CD4-positive, alpha-beta T cell treated with Interleukin-6 for 4 hours (primary cell): ENCODE measurements at places on chromosomes 2 and 18.

DNA sequence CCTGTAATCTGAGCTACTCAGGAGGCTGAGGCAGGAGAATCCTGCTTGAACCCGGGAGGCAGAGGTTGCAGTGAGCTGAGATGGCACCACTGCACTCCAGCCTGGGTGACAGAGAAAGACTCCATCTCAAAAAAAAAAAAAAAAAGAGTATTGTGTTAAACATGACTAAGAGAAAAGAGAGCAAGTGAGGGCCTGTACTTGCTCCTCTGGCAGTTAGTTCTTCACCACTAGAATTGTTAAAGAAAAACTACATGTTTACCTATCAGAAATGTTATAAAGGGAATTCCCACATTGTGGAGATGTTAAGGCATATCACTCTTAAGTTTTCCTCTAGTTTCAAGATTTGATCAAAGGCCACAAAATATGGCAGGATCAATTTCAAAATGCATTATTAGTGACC lies 75.4 kb upstream of the LRATD1 start:
- no peak for DNase-seq

DNA sequence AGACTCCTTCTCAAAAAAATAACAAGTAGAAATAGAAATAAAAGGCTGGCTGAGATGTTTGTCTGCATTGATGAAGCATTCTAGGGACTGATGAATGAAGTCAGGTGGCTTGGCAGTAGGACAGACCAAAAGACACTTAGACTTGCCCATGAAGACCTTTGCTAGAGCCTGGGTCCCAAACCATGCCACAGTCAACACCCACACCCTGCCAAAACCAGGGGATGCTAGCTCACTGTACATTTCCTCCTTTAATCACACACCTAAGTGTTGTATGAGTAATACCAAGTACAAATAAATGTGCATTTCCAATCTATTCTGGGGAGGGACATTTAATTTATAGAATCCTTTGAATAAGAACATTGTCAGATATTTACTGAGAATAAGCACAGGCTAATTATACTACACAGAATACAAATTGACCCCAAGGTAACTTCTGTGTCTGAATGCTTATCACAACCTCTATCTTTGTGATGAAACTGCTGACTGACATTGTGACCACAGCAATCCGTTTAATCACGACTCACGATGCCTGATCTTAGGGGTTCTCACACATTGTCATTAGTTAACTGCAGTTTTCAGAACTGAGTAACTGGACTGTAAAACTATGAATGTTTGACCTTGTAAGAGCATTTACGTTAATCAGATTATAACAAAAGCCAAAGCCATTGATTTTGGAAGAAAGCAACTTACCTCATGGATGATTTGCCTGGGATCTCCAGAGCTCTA lies 10.5 kb upstream of the NOL10 start:
- no peak for DNase-seq

- DNase-seq = no peak
These were observed 462.1 kb upstream of the ID2 start for GRCh38 chr2:8219631-8220355.

GRCh38 chr2:31784868-31785267 lies 204.1 kb upstream of the SRD5A2 start:
- no peak for DNase-seq

- DNase-seq = no peak
These were observed 20.3 kb downstream of the TUBB6 start for GRCh38 chr18:12328179-12328823.

DNA sequence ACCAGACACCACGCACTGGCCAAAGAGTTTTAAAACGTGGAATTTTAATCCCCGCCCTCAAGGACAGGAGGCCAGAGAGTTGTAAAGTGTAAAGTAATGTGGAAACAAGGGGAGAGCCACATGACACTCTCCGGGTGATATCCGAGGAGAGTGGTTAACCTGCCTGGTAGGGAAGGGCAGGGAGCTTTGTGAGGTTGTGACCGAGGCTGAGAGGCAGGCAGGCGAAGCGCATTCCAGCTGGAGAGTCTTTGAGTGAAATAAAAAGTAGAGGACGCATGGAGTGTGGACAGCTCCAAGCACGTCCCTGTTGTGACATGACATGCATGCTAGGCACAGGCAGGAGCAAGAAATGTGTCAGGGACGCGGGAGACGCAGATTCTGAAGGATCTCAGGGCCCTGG lies 539.5 kb downstream of the RNF144A start:
- no peak for DNase-seq

DNA sequence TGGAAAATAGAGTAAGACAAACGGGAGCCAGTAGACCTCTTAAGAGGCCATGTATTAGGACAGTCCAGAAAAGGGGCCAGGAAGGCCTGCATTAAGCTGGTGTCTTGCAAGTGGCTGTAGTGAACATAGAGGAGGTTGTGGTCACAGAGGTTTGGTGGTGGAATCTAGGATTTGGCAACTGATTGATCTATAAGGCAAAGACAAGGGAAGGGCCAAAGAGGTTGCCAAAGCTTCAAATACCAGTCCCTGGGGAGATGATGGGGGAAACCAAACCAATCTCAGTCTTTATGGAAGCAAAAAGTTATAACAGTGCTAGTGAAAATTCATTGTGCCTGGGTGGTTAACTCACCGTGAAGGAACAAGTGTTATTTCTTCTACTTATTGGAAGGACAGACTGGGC lies 28.7 kb upstream of the RTN4 start:
- no peak for DNase-seq

DNA sequence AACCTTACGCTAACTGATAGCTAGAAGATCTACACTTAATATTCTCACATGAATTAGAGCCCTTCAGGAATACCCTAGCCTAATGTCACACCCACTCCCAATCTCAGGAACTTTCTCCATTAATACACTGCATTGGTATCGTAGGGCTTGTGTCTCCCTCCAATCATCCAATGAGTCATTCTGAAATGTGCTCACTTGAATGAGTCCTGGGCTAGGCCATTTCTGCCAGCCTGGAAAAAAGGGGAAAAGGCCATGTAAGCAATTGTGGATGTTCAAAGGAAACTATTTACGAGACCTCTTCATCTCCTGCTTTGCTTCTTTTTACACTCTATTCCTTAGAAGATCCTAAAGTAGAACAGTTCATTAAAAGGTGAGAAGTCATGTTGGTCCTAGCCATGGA lies 18.8 kb downstream of the ZEB2 start:
- no peak for DNase-seq

DNA sequence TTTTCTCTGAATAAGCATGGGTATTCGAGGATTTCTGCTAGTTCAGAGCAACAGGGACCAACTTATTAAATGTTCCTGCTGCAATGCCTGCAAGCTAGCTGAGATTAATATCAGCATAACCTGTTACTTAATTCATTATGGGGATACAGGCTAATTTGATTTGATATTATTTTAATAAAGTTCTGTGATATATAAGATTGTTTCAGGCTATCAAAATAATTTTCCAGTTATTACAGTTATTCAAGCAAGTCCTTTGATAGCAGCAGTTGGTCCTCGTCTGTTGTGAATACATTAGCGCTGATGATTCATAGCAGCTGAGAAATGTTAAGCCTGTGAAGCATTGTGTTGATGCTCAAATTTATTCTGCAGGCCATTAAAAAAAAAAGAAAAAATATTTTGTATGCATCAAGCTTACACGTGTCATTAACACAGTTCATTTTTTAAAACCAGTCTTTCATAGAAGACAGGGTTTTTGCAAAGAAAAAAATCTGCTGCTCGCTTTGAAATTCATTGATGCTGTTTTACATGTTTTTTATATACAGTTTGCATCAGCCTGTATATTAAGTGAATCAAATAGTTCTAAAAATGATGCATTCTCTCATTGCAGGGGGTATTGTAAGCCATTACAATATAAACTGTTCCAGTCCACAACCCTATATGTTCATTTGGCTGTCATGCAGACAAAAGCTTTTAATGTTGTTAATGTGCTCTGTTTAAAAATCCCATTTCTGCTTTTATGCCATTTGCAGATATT lies 482.5 kb downstream of the BCL11A start:
- DNase-seq = no peak

DNA sequence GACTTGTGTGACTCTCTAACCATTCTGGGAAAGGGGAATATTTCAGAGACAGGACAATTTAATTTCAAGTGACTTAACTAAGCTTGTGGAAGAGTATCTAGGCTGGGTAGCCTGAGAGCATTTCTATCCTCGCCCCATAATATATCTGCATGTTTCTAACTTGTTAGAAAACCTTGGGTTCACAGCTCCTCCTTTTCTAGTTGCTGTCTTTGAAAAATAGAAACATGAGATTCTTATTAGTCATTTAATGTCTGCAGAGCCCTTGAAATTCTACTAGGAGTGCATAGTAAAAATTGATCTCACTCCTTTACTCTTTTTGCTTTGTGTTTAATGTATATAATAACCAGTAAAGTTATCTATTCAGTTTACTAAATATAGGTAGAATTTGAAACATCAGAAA lies 22.4 kb downstream of the CTLA4 start:
- DNase-seq = no peak

- no peak for DNase-seq
These were observed 838.8 kb downstream of the SLC4A3 start for GRCh38 chr2:220466251-220466691.

GRCh38 chr2:10072656-10073480 lies 7.3 kb downstream of the CYS1 start:
- peak; percentile 81 for DNase-seq

- DNase-seq = no peak
These were observed 222.4 kb downstream of the SRBD1 start for GRCh38 chr2:45388541-45389100.

DNA sequence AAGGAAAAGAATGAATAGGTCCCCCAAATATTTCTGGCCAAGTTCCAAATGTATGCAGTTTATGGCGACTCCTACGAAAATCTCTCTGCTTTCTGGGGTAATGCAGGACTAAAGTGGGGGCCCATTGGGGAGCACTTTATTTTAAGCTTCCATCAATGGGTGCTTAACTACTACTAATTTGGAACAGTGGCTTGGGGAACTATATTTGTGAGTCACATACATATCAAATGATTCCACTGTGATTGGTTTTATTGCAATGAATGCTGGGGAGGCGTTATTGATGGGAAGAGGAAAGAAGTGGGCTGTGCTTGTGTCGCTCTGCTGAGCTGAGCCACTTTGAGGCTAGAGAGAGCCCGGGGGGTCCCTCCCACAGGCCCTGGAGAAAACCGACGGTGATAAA lies 560.4 kb upstream of the SALL3 start:
- DNase-seq = no peak

GRCh38 chr18:45009756-45010155 lies 329.1 kb downstream of the SETBP1 start:
- DNase-seq = no peak

DNA sequence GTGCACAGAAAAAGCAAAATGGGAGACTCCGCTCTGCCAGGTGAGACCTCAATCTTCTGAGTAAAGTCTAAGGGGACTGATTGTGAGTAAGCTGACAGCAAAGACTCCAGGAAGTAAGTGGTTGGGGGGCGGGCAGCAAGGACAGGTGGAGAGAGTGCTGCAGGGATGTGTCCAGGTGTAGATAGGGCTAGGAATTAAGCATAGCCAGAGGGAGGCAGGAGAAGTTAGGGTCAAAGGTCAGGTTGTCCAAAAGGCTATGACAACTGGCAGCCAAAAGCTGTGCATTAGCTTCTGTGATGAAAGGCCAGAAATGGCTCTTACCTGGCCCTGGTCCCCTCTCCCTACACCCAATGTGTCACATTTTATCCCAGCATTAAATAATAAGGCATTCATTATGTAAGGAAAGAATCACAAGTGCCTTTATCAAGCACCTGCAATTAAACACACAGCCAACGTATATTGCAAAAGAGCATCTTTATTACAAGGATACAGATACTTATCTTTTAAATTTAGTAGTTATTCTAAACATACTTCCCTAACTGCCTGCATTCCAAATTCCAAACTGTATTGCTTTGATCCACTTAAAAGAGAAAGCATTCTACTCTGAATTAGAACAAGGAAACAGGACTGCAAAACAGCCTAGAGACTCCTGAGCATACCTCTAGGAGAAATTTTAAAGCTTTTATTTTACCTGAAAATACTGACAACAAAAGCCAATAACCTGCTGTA lies 247.9 kb downstream of the IRS1 start:
- DNase-seq = no peak

GRCh38 chr2:51844596-51844995 lies 812.7 kb upstream of the NRXN1 start:
- DNase-seq = no peak

GRCh38 chr2:158904627-158905177 lies 63.7 kb upstream of the TANC1 start:
- DNase-seq = no peak

GRCh38 chr2:162656516-162656915 lies 182.1 kb downstream of the KCNH7 start:
- DNase-seq = no peak

DNA sequence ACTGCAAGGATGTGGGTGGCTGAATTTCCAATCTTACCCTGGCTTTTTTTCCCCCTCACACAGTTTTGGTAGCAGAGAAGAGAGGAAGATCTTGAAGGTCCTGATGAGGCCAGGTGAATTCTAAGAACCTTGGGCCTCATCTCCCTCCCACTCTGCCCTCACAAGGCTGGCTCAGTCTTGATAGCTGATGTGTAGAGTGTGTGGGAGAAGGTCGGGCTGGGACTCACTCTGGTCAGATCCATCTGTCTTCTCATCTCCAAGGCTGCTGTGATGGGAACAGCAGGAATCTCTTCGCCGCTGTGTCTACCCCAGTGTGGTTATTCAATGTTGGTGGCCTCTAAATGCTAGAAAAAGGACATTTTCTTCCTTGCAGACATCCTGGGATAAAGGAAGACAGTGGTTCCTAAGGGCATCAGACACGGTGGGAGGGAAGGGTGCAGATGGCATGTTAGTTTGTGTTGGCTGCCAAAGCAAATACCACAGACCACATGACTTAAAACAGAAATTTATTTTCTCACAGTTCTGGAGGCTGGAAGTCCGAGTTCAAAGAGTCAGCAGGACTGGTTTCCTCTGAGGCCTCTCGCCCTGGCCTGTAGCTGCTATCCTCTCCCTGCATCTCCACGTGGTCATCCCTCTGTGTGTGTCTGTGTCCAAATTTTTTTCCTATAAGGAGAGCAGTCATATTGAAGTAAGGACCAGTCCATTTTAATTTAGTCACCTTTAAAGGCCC lies 37.6 kb upstream of the MGAT4A start:
- peak; percentile 39 for DNase-seq

- DNase-seq = no peak
These were observed 8.3 kb upstream of the RHOB start for GRCh38 chr2:20438334-20439192.

GRCh38 chr2:233460726-233461441 lies 105.7 kb downstream of the USP40 start:
- no peak for DNase-seq

DNA sequence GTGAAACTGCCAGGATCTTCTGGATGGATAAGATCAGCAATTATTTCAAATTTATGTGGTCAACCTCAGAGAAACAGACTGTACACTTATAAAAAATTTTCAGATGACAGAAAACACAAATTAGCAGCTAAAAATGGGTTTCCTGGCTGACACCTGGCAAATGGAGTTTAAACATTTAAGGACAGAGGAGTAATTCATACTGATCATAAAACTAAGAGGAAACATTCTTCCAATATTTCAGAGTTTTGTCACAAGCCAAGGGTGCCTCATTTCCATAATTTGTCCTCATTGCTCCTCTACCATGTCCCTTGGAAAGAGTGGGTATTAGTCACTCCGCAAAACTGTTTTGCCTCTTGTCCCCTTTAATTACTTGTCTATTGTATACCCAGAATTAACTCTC lies 70.2 kb downstream of the TMEFF2 start:
- no peak for DNase-seq

GRCh38 chr2:143758629-143759330 lies 629.6 kb downstream of the ARHGAP15 start:
- no peak for DNase-seq
